ENCODE measurements at places on chromosomes 11 and 22.

- no peak for DNase-seq
These were observed 34.2 kb upstream of the SYT13 start for GRCh38 chr11:45320371-45320770.

DNA sequence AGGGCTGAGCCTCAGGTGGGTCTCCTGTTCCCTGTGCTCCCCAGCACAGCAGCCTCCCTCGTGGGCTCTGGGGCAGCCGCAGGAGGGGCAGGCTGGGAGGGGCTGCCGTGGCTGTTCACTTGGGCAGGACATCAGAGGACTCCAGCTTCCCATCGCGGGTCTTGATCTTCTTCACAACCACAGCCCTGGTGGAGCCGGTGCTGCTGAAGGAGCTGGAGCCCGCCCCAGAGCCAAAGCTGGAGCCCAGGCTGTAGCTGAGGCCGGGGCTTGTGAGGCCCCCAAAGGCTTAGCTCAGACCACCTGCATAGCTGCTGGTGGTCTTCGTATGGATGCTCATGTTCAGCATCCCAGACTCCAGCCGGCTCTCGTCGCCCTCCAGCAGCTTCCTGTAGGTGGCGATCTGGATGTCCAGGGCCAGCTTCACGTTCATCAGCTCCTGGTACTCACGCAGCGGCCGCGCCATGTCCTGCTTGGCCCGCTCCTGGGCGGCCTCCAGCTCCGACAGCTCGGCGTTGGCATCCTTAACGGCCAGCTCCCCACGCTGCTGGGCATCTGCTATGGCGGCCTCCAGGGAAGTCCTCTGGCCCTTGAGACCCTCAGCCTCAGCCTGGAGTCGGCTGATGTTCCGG, 126.1 kb downstream of the NECTIN1 start:
- no peak for DNase-seq

GRCh38 chr11:79237703-79238102, 203.1 kb downstream of the TENM4 start:
- no peak for DNase-seq

DNA sequence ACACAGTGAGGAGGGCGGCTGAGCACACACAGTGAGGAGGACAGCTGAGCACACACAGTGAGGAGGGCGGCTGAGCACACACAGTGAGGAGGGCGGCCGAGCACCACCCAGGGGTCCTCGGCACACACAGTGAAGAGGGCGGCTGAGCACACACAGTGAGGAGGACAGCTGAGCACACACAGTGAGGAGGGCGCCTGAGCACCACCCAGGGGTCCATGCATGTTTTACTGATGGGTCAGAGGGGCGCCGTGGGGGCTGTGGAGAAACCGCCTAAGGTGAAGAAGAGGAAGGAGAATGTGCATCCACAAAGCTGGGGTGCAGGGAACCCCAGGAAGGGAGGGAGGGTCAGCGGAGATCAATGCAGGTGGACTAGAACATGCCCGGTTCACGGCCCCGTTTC, 461.8 kb downstream of the BRD1 start:
- DNase-seq: no peak

DNA sequence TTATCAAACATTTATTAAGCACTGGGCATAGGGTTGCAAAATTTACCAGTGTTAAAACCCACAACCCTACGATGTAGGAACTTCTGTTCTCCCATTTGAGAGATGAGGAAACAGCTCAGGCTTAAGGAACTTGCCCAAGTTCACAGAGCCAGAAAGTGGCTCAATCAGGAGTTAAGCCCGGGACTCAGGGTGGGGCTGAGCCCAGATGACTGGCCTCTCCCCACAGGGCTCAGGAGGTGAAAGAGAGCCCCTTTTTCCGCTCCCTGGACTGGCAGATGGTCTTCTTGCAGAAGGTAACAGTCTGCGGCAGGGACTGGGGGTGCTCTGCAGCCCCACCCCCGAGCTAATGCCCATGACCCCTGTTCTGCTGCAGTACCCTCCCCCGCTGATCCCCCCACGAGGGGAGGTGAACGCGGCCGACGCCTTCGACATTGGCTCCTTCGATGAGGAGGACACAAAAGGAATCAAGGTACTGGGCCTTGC, 5.6 kb upstream of the ANKRD13D start:
- no peak for DNase-seq

- DNase-seq: no peak
These were observed 15.7 kb upstream of the MTMR3 start for GRCh38 chr22:29867260-29867659.

GRCh38 chr11:60394666-60395380, 1.4 kb upstream of the MS4A14 start:
- DNase-seq: no peak

- DNase-seq: no peak
These were observed 3.7 kb downstream of the PTS start for GRCh38 chr11:112229746-112230433.

- no peak for DNase-seq
These were observed 135.6 kb downstream of the RCN1 start for GRCh38 chr11:32226480-32226879.

GRCh38 chr11:44852952-44853351, 97.7 kb downstream of the TP53I11 start:
- no peak for DNase-seq

- DNase-seq: no peak
These were observed 5.9 kb downstream of the ABTB2 start for GRCh38 chr11:34351687-34352469.

DNA sequence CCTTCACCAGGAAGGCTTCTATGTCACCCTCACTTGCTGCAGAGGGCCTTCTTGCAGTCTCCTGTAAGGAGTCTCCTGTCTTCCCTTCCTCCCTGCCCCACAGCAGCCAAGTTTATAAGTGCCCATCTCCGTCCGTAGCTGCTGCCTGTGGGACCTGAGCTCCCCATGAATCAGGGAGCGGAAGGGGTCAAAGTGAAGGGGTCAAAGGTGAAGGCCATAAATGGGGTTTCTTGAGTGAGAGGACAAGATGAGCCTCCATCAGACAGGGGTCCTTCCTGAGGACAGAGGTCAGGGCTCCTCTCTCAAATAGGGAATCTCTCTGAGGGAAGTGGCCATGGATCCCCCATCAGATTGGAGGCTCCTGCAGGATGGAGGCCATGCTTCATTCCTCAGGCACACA, 44.4 kb downstream of the ARRB1 start:
- no peak for DNase-seq

DNA sequence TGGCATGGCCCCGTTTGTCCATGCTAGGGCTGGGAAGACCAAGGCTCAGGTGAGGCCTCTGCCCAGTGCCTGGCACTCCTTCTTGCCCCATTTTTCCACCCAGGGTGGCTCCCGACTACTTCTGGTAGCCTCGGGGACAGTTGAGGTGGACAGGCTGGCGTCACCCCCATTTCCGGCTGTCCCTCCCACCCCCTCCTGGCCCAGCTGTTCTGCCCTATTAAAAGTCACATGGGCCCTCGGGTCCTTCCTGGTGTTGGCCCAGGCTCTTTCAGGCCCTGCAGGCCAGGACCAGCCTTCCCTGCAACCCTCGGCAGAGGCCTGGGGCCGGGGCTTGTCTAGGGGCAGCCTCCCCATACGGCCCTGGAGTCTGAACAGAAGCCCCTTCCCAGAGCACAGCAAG, 9.5 kb downstream of the CD81 start:
- DNase-seq: no peak

- DNase-seq: no peak
These were observed at the start of gene MS4A6A for GRCh38 chr11:60182541-60183330. Gene MS4A6A (minus strand): TSS chr11:60183083. CDS start chr11:60181727, 1,356 bp downstream.

- DNase-seq: no peak
These were observed 116.5 kb upstream of the ANO5 start for GRCh38 chr11:22076271-22076930.

DNA sequence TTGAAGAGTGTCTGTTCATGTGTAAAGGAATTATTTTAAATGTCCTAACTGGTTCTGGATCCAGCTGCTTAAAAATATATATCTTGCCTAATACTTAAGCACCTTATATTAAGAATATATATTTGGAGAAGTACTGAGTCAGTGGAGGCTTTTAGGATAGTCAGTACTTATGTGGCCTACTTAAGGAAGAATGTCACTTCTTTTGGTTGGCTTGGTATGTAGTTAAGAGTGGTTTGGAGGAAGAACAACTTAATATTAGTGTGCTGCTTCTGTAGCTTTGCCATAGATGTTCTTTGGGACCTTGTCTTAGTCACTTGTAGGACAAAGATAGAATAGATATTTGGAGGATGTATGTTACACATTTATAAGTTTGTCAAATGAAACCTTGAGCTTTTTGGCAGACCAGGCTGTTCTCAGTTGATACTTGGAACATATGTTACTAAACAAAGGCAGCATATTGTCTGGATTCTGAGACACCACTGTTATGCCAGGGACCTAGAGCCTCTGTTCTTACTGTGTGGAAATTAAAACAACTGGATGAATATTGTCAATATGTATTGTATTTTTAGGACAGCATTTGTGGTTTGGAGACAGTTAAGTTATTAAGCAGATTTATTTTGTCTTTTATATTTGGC, 4.9 kb downstream of the HIPK3 start:
- peak; percentile 84 for DNase-seq

GRCh38 chr22:47515384-47516125, 753.1 kb downstream of the TBC1D22A start:
- peak; percentile 12 for DNase-seq

- no peak for DNase-seq
These were observed 38.2 kb upstream of the UBASH3B start for GRCh38 chr11:122617297-122617696.

- DNase-seq: no peak
These were observed 7.8 kb upstream of the TNFRSF13C start for GRCh38 chr22:41934284-41935014.

DNA sequence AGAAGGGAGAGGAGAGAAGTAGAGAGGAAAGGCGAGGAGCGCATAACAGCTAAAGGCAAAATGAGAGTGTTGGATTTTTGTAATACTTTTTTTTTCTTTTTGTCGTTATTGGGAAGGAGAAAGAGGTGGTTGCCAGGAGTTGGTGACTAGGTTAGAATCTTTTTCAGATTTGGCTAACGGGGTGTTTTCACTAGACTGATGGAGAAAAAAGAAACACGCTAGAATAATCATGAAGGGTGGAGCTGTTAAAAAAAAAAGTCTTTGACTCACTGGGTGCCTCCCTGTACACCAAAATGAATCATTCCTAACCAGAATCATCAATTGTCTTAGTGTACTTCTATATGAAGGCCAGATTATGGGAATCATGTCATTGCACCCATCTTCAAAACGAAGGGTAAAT, 12.7 kb downstream of the BLID start:
- DNase-seq: no peak

DNA sequence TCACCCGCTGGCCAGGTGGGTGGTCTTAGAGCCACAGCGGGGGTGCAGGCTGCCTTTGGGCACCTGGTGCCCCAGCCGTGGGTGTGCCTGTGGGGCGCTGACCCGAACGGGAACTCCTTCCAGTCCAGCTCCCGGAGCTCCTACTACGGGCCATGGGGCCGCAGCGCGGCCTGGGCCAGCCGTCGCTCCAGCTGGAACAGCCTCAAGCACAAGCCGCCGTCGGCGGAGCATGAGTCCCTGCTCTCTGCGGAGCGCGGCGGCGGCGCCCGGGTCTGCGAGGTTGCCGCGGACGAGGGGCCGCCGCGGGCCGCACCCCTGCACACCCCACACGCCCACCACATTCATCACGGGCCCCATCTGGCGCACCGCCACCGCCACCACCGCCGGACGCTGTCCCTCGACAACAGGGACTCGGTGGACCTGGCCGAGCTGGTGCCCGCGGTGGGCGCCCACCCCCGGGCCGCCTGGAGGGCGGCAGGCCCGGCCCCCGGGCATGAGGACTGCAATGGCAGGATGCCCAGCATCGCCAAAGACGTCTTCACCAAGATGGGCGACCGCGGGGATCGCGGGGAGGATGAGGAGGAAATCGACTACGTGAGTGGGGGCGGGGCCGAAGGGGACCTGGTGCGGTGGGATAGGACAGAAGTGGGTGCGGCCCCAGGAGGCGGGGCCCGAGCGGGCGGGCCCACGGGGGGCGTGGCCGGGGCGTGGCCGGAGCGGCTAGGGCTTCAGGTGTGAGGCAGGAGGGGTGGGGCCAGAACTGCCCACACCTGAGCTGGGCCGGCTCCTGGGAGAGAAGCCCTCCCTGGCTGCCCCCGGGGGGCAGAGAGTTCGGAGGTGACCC, 91.5 kb downstream of the CACNA1I start:
- peak; percentile 67 for DNase-seq

DNA sequence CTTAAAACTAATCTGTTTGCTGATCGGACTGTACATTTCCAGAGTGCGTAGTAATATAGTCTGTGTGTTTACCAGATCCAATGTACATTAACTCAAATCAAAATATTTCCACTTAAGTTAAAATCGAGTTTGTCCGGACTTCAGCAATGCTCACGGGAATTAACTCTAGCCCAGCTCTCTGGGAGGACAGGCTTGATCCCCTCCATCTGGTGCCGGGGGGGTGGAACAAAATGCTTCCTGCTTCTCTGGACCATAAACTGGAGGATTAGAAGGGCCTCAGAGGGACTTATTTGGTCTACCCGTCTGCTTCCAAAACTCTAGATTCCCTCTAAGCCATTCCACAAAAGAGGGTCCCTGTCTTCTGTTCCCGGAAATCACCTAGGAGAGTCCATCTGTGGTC, 511.2 kb downstream of the BUD13 start:
- no peak for DNase-seq

GRCh38 chr11:126766440-126766839, 234.1 kb downstream of the KIRREL3 start:
- DNase-seq: no peak

GRCh38 chr11:28963187-28963586, 855.0 kb downstream of the METTL15 start:
- DNase-seq: no peak

DNA sequence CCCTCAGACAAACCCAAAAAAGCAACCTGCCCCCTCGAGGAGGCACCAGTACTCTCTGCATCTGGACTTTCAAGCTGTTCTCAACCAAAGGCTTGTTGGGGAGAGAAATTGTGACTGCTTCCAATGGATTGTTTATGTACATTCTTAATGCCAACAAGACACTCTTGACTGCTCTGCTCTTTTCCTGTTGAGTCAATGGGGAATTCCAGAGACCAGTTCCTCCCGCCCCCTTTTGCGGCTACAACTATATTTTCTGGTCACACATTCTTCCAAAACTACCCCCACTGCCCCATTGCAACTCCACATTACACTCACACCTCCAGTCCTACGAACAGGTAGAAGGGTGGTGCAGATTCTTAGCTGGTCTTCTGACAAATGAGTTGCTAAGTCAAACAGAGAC, 187.0 kb downstream of the DSCAML1 start:
- DNase-seq: no peak

DNA sequence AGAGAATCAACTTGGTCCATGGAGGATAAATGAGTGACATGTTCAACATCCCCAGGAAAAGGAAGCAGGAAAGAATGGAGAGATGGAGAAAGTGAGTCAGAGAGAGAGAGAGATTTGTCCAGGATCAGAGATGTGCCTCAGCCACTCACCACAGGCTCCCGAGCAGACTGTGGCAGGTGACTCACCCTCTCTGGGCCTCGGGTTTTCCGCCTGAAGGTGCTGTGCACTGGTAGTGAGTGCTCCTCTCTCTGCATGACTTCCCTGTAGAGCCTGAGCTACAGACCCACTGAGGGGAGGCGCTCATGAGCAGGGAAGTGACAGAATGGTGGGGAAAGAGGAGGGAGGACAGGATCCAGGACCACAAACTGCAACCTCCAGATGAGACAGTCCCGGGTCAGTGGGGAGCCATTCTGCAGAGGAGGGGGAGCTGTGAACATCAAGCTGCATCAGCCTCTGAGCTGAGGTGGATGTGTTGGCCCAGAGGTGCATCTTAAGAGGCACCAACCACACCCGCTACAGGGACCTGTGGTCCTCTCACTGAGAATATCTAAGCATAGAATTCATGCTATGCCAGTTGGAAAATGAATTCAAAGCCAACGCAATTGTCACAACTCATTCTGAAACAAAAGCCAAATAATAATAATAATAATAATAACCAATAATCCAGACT, 433.4 kb downstream of the BRD1 start:
- no peak for DNase-seq

Data from NCI-H2171 treated with DMSO at 0.1 percent for 48 hours (cell line).